ENCODE measurements at places on chromosomes 1 and 21.

- DNase-seq: no peak
These were observed 25.8 kb downstream of the DHCR24 start for GRCh38 chr1:54861070-54861761.

DNA sequence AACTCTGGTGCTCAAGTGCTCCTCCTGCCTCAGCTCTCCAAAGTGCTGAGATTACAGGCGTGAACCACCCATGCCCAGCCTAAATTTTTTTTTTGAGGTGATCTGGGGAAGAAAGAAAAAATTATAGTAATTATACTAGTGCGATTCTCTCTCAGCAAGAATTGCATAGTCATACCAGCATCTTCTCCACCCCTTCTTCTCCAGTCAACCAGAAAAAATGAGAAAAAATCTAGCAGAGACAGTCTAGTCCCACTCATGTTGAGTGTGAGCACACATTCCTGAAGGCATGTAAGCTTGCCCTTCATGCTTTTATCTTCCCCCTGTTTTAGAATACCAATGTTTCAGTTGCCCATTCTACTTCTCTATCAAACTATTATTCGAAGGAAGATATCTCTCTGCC, 207.6 kb downstream of the S1PR1 start:
- no peak for DNase-seq

- DNase-seq: no peak
These were observed 16.1 kb upstream of the SLC5A9 start for GRCh38 chr1:48206371-48206770.

- no peak for DNase-seq
These were observed 63.1 kb downstream of the KIF21B start for GRCh38 chr1:200960236-200960947.

DNA sequence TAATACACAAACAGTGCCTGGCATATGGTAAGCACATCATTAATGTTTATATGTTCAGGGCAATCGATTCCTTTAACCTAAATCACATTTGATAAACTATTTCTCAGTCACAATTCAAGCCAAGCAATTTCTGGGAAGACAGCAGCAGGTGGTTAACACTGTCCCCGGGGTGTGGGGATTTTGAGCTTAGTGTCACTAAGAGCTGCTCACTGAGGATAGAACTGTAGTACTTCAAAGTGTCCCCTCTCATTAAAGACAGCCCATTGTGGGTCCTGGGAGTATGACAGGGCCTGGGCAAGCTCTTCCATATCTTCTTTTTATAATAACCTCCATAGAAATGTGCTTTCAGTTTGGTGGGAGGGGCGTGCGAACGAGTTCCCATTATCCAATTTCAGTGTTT, 8.4 kb upstream of the GALNT2 start:
- DNase-seq: no peak

- DNase-seq: no peak
These were observed 223.7 kb upstream of the CSF3R start for GRCh38 chr1:36706416-36706815.

DNA sequence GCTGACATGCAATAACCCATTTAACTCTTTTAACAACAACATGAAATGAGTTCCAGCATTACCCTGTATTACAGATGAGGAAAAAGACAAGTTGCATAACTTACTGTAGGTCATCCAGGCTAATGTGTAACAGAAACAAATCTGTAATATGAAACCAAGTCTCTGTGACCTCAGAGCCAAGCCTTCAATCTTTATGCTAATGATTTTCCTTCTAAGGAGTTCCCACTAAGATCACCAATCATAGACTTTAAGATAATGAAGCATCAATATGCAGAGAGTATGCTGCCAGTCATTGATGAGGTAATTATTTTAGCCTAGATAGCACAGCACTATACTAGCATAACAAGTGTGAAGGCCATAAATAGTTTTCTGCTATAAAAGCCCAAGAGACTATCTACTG, 35.6 kb upstream of the RNPC3 start:
- no peak for DNase-seq

DNA sequence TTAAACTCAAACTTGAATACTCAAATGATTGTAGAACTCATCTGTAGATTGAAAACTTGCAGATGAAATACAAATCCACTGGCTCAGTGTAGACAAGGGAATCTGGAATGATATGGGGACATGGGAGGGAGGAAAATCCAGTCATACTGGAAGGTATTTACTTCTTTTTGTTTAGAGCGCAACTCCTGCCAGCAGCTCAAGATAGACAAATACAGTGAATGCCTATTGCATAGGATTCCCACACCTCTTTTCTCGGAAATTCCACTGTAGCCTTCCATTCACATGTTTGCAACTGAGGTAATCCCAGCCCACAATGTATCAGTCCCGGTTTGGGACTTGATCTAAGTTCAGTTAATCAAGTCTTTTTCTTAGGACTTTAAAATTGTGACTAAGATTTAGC, 311.2 kb downstream of the PTPRC start:
- DNase-seq: no peak

GRCh38 chr1:154423304-154423987, 18.3 kb downstream of the IL6R start:
- no peak for DNase-seq

GRCh38 chr1:184181044-184181443, 129.5 kb downstream of the TSEN15 start:
- no peak for DNase-seq

DNA sequence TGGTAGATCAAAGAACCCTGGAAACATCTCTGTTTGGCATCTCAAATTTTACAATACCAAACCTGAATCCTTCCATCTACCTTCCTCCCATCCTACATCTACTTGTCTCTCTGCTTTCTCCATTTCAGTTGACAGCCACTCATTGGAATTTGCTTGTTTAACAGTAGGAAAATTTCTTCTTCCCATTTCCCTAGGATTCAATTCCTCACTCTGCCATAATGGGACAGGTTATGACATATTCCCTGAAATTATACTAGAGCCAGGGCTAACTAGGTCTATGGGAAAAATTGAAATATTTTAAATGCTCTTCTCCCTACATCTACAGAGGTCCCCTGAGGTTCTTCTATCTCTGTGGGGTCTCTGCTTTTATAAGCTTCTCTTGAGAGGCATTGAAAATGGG, 257.7 kb downstream of the KCNH1 start:
- no peak for DNase-seq

DNA sequence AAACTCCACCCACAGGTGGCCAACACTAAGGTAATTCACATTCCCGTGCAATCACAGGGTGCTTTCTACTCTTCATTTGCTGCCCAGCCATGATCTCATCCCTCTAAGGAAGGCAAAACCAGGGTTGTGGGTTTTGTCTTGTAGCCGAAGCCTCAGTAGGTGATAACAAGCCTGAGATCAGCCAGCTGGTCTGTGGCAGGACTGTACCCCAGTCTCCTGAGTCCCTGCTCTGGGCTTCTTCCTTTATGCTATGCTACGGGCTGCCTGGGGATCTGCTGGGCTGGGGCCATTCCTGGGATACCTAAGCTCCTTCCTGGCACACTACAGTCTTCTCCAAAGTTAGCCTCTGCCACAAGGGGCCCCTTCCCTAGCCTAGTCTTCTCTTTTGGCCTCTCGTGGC, 9.8 kb downstream of the PPFIA4 start:
- DNase-seq: no peak

- DNase-seq: no peak
These were observed 71.5 kb upstream of the DISP3 start for GRCh38 chr1:11407301-11407994.

DNA sequence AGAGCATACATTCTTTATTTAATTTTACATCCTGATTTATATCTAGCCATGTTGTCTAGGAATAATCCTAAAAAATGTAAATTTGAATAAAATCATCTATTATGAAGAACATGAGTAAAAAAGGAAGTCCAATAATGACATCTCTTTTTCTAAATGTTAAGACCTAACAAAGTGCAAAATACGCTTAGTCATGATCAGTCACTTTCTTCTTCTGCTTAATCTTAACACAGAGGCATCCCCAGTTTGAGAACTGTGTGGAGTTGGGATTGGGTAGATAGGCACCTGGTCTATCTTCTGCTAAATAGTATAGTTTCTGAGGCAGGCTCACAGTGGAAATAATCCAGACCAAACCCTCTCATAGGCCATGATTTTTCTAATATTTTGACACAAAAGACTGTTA, 311.7 kb upstream of the LRRC7 start:
- no peak for DNase-seq

GRCh38 chr1:43537423-43538142, 6.9 kb downstream of the PTPRF start:
- no peak for DNase-seq

- DNase-seq: no peak
These were observed 26.9 kb upstream of the NKAIN1 start for GRCh38 chr1:31266547-31266946.

- DNase-seq: no peak
These were observed 4.8 kb downstream of the RC3H1 start for GRCh38 chr1:174017231-174017970.

- DNase-seq: no peak
These were observed 111.4 kb upstream of the TIAM1 start for GRCh38 chr21:31455506-31455905.

DNA sequence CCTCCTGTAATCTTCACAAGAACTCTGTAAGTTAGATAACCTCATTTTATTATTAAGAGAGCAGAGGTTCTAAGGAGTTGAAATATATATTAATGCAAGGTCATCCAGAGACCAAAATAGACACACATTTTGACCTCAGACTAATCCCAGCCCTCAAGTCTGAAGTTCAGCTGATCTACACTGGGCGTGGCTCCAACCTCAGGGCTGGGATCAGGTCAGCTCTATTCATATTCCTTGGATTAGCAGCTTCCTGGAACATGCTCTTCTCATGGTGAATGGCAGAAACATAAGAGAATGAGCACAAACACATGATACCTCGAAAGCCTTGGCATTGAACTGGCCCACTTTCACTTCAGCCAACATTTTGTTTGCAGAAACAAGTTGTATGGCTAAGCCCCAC, 200.8 kb upstream of the ST6GALNAC5 start:
- no peak for DNase-seq

GRCh38 chr1:235067396-235068157, 61.1 kb downstream of the TOMM20 start:
- no peak for DNase-seq

- no peak for DNase-seq
These were observed 119.8 kb upstream of the ZBTB40 start for GRCh38 chr1:22331618-22332423.

GRCh38 chr1:90730243-90731022, 13.3 kb upstream of the BARHL2 start:
- no peak for DNase-seq

DNA sequence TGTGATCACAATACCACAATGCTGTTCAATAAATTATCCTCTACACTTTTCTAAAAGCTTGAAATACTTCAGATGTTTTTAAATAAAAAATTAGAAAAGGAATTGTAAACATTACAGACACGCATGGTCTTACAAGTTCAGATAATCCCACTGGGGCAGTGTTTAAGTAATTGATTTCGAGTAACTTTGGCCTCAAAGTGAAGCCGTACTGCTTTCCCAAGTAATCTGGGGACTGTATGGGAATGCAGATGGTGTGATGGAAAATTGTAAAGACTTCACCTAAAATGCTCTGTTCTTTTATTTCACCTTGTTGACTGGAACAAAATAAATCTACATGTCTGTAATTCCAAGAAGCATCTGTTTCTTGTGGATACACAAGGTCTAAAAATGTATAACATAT, 401.7 kb upstream of the LYPLAL1 start:
- no peak for DNase-seq

DNA sequence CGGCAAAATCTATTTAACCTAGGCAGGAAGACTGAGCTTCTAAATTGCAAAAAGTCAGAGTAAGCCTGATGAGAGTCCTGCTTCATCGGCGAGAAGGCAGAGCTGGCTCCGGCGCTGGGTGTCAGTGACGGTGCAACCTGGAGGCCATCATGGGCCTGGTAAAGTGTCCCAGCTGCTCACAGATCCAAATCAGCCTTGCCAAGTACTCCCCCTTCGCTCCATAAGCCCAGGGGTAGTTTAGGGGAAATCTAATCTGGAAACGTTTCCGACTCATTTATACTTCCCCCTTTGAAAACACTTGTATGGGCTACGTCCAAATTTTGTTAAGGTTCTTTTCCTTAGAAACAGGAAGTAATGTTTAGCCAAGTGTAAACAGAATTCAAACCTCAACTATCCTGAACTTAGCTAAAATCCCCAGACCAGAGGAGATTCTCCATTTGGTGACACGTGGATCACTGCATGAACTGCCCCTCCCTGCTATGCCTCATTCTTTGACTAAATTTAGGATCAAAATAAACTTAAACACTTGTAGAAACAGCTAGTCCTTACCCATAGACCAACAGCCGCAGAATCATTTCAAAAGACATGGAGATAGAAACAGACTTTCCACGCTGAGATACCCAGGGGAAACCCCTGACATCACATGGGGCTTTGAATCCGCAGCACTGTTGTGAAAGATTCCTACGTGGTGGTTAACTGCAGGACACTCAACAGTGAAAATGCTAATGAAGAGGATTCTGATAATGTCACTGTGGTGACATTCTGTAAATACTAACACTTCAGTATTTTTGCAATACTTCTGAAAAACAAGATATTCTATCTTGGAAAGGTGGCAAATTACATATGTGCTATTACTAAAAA, 172.7 kb downstream of the TGFBR3 start:
- no peak for DNase-seq

DNA sequence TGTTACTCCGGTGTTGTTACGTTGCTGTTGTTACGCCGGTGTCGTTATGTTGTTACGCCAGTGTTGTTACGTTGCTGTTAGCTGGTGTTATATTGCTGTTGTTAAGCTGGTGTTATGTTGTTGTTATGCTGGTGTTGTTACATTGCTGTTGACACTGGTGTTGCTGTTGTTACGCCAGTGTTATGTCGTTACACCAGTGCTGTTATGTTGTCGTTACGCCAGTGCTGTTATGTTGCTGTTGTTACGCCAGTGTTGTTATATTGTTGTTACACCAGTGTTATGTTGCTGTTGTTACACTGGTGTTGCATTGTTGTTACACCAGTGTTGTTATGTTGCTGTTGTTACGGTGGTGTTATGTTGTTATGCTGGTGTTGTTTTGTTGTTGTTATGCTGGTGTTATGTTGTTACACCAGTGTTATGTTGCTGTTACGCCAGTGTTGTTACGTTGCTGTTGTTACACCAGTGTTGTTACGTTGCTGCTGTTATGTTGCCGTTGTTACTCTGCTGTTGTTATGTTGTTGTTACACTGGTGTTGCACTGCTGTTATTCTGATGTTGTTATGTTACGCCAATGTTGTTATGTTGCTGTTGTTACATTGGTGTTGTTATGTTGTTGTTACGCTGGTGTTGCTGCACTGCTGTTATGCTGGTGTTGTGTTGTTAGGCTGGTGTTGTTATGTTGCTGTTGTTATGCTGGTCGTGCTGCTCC, 25.6 kb downstream of the H6PD start:
- DNase-seq: no peak

GRCh38 chr1:215023155-215023832, 59.2 kb upstream of the KCNK2 start:
- no peak for DNase-seq

GRCh38 chr21:15856813-15857212, 127.0 kb downstream of the USP25 start:
- no peak for DNase-seq

Data from activated CD8-positive, alpha-beta memory T cell treated with anti-CD3 and anti-CD28 coated beads for 1 hour (primary cell).